ENCODE measurements at places on chromosomes 11 and 22.

DNA sequence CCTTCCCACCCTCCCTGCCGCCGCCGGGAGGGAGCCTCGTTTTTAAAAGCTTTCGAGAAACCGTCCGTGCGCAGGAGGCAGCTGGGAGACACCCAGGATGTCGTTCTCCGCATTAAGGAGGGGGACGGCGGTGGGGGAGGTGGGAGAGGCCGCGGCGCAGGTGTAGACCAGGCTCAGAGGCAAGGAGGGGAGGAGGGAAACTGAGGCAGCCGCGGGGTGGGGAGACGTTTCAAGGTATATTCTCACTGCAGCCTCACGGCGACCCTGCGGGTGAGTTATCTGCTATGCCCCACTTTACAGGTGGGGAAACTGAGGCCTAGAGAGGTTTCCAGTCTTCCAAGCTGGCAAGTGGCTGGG is 42.7 kb downstream of the CYTH4 start:
- peaks cover 11% of the 10 kb centered on the region for H3K36me3 ChIP-seq
- no peak overlapping the region for H3K4me3 ChIP-seq
- no peak for DNase-seq
- peaks cover 45% of the 10 kb centered on the region for H3K27me3 ChIP-seq

GRCh38 chr22:48263791-48264351 is 1501.4 kb downstream of the TBC1D22A start:
- no peaks in the 10 kb centered on the region for H3K4me1 ChIP-seq
- H3K27ac ChIP-seq: no peak overlapping the region
- no peak overlapping the region for H3K4me3 ChIP-seq
- no peaks in the 10 kb centered on the region for H3K36me3 ChIP-seq
- DNase-seq: no peak
- H3K27me3 ChIP-seq: peaks cover 16% of the 10 kb centered on the region

GRCh38 chr11:111513240-111513605 is 1.0 kb upstream of the BTG4 start:
- no peak for DNase-seq
- no peak overlapping the region for H3K27ac ChIP-seq
- no peaks in the 10 kb centered on the region for H3K4me1 ChIP-seq
- peaks cover 1% of the 10 kb centered on the region for H3K36me3 ChIP-seq

DNA sequence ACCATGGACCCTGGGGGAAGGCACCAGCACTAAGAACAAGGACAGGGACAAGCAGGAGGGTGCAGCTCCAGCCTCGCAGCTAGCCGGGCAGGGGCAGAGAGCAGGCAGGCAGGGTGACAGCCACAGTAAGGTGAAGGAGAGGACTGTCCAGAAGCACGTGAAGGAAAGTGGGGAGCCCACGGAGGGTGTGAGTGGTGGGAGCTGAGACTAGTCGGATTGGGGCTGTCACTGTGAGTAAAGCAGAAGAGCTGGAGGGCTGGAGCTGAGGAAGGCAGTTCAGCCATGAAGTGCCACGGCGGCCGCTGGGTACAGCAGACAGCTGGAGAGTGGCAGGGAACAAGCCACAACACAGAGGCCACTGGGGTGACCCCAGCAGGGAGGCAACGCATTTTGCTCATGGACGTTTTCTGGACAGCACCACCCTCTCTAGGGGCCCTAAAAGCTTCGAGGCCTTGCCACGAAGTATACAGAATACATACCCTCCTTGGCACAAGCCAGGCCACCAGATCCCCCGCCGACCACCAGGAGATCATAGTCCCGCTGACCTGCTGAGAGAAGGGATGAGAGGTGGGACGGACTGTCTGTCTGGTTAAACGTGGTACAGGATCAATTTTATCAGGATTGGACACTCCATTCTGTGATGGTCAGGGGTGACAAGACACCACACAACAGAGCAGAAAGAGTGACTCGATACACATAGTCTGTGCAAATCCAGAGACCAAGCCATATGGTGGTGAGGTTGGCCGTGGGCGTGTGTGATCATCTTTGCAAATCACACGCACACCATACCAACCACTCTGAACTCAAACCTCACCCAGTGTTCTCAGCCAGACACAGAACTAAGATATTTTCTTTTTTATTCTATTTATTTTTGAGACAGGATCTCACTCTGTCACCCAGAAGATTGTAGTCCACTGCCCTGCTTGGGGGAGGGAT is 10.8 kb upstream of the COMT start:
- no peak overlapping the region for H3K4me3 ChIP-seq
- H3K27me3 ChIP-seq: no peaks in the 10 kb centered on the region
- no peak for DNase-seq
- peaks cover 4% of the 10 kb centered on the region for H3K4me1 ChIP-seq
- no peaks in the 10 kb centered on the region for H3K36me3 ChIP-seq

GRCh38 chr11:13629779-13630178 is 38.7 kb upstream of the FAR1 start:
- no peak for DNase-seq
- no peaks in the 10 kb centered on the region for H3K4me1 ChIP-seq
- peaks cover 68% of the 10 kb centered on the region for H3K27me3 ChIP-seq
- no peak overlapping the region for H3K27ac ChIP-seq
- no peak overlapping the region for H3K4me3 ChIP-seq
- no peaks in the 10 kb centered on the region for H3K36me3 ChIP-seq

DNA sequence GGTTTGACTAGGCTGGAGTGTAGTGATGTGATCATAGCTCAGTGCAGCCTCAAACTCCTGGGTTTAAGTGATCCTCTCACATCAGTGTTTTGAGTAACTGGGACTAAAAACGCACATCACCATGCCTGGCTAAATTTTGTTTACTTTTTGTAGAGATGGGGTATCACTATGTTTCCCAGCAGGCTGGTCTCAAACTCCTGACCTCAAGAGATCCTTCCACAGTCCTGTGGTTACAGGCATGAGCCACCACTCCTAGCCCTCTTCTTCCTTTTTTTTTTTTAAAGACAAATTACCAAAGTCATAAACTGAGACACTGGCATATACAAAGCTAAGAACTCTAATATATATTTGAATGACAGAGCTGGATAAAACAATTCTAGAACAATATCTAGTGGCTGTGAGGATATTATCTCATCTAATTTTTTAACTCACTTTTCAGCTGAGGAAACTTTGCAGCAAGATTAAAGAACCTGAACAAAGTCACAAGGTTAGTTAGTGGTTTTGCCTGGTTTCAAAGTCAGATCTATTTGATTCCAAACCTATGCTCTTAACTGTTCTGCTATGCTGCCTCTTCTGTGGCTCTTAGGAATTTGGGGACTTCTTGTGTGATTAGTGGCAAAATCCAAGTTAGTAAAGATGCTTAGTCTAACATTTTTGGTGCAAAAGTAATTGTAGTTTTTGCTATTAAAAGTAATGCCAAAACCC is 95.3 kb upstream of the RAG2 start:
- H3K4me3 ChIP-seq: no peak overlapping the region
- H3K27ac ChIP-seq: no peak overlapping the region
- H3K27me3 ChIP-seq: peaks cover 67% of the 10 kb centered on the region
- DNase-seq: no peak
- no peaks in the 10 kb centered on the region for H3K4me1 ChIP-seq

- peak overlapping the region; percentile 72 for H3K27ac ChIP-seq
- H3K36me3 ChIP-seq: peaks cover 59% of the 10 kb centered on the region
- H3K4me1 ChIP-seq: peaks cover 36% of the 10 kb centered on the region
Observed at GRCh38 chr22:36144886-36145541, 15.5 kb downstream of the APOL3 start.

- H3K4me1 ChIP-seq: no peaks in the 10 kb centered on the region
- no peak overlapping the region for H3K27ac ChIP-seq
- no peaks in the 10 kb centered on the region for H3K27me3 ChIP-seq
- no peak overlapping the region for H3K4me3 ChIP-seq
- DNase-seq: no peak
Observed at GRCh38 chr11:135036488-135037297, 624.7 kb upstream of the B3GAT1 start.

DNA sequence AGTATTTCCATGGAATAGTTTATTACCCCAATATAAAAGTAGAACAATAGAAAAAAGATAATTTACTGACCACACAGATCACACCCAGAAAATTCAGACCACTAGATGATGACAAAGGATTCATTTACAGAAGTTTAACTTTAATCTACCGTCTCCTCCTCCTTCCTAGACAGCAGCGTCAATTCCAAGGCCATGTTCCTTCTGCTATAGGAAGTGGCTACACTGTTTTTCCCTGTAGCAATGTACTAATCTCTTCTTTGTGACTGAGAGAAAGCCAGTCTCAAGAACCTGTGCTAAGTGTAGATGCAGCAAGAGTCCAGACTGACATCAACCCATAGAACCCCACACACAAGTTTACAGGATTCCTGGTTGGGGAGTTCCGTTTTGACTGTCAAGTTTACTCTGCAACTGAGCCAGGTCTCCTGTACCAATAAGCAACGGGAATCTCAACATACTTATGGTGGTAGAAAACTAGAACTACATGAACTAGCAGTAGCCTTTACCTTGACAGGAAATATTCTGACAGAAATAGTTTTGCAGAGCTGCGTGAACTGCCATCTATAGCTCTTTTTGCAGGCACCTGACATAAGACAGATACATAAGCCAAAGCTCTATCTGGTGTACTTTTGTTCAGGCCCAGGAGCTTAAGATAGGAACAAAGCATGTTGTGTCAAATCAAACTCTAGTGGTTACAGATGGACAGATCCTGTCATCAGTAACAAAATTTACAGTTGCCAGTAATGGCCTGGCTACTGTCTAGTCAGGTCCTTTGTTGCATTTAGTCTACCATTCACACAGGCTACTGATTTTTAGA is 42.9 kb downstream of the MRTFA start:
- H3K27me3 ChIP-seq: no peaks in the 10 kb centered on the region
- DNase-seq: no peak
- no peak overlapping the region for H3K4me3 ChIP-seq
- H3K27ac ChIP-seq: no peak overlapping the region
- H3K36me3 ChIP-seq: peaks cover 4% of the 10 kb centered on the region

DNA sequence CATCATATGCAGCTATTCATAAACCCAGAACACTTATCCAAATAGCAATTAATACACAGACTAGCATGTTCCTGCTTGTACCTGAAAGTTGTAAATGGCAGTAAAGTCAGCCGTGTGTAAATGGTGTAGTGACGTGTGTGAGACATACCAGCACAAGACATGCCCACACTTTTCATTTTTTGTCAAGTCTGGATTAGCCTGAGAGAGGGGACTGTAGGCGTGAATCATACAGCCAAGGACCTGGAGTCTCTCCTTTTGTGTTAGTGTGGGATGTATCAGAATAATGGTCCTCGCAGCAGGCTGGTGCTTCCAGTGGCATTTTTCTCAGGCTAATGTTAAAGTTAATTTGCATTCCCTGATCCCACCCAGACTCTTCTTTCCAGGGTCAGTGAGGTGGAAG is 116.8 kb upstream of the BMAL1 start:
- H3K27me3 ChIP-seq: peaks cover 22% of the 10 kb centered on the region
- peaks cover 3% of the 10 kb centered on the region for H3K36me3 ChIP-seq
- no peak overlapping the region for H3K27ac ChIP-seq
- H3K4me1 ChIP-seq: no peaks in the 10 kb centered on the region

DNA sequence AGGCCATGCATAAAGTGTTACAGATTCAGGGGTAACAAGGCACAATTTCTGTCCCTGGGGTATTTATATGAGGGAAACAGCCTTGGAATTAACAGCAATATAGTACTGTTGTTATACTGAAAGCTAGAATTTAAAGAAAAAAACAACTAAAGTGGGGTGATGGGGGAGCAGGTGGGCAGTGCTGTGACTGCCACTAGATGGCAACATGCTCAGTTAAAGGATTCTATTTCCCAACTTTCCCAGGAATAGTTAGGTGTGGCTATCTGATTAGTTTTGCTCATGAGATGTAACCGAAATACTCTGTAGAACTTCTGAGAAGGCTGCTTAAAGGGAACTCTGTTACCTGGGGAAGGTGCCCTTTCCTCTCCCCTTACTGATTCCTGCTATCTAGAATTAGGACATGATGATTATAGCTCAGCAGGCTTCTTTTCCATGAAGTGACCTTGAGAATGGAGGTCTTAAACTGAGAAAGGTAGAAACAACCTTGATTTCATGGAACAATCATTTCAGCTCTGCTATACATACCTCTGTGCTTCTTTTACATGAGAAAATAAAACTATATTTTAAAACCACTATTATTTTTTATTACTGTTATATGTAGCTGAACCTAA is 102.6 kb downstream of the RELT start:
- H3K4me1 ChIP-seq: no peaks in the 10 kb centered on the region
- H3K4me3 ChIP-seq: no peak overlapping the region
- H3K36me3 ChIP-seq: no peaks in the 10 kb centered on the region
- DNase-seq: no peak
- H3K27ac ChIP-seq: no peak overlapping the region
- no peaks in the 10 kb centered on the region for H3K27me3 ChIP-seq

- no peak for DNase-seq
- peak overlapping the region; percentile 13 for H3K27ac ChIP-seq
- H3K27me3 ChIP-seq: no peaks in the 10 kb centered on the region
- peaks cover 27% of the 10 kb centered on the region for H3K4me1 ChIP-seq
Observed at GRCh38 chr22:29827091-29827490, 11.0 kb downstream of the ASCC2 start.

DNA sequence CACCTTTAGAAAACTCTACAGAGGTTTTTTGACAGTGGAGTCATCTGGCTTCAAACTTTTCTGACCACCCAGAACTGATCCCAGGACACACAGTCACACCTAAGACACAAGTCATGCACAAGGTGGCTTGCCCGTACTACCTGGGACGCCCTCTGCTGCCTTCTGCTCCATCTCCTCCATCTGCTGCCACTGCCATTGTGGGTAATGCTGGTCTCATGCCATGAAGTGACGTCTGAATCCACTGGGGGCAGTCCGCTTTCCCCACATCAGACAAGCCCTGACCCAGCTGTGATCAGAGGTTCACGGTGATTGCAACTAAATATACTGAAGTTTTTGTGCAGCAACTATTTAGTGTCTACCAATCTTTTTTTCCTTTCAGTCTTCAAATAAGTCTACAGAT is 5.4 kb upstream of the NDUFS8 start:
- peaks cover 11% of the 10 kb centered on the region for H3K4me1 ChIP-seq
- no peaks in the 10 kb centered on the region for H3K36me3 ChIP-seq
- H3K4me3 ChIP-seq: no peak overlapping the region
- DNase-seq: no peak

DNA sequence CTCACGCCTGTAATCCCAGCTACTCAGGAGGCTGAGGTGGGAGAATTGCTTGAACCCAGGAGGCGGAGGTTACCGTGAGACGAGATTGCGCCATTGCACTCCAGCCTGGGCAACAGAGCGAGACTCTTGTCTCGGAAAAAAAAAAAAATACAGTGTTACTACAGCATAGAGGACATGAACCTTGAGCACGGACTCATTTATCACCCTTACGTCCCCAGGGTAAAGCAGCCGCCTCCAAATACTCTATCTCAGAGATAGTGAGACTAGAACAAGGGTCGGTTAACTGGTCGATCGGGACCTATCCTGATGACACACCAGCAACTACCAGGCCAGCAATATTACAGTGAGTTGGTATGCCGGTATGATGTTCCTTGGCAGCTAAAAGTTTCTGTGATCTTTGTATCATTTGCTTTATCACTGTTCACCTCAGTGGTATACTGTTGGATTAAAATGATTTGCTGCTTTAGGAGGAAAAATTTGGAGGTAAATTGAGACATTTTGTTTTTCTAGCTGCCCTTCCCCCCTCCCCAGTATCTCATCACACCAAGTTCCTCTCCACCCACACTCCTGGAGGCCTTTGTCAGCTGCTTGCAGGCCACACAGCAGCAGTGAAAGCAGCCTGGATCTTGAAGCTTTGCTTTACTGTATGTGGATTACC is 7.0 kb upstream of the SIDT2 start:
- no peaks in the 10 kb centered on the region for H3K4me1 ChIP-seq
- H3K36me3 ChIP-seq: peaks cover 30% of the 10 kb centered on the region
- H3K27me3 ChIP-seq: no peaks in the 10 kb centered on the region
- H3K4me3 ChIP-seq: no peak overlapping the region
- DNase-seq: no peak

- peaks cover 5% of the 10 kb centered on the region for H3K4me1 ChIP-seq
- peaks cover 9% of the 10 kb centered on the region for H3K36me3 ChIP-seq
- no peak for DNase-seq
- H3K27ac ChIP-seq: no peak overlapping the region
- no peak overlapping the region for H3K4me3 ChIP-seq
- no peaks in the 10 kb centered on the region for H3K27me3 ChIP-seq
Observed at GRCh38 chr22:45838305-45838887, 138.6 kb downstream of the WNT7B start.

All from central memory CD8-positive, alpha-beta T cell (primary cell).